ENCODE measurements at places on chromosomes 5 and 9. TPM values are rescaled to one million over a fixed set of nuclear protein-coding genes. Genes with fewer than 3 reads are reported as not detected.

The GRIN3A gene
- not detected for total RNA-seq

GRCh38 chr5:64040490-64040889 is 78.2 kb upstream of the HTR1A start:
- DNase-seq = no peak

DNA sequence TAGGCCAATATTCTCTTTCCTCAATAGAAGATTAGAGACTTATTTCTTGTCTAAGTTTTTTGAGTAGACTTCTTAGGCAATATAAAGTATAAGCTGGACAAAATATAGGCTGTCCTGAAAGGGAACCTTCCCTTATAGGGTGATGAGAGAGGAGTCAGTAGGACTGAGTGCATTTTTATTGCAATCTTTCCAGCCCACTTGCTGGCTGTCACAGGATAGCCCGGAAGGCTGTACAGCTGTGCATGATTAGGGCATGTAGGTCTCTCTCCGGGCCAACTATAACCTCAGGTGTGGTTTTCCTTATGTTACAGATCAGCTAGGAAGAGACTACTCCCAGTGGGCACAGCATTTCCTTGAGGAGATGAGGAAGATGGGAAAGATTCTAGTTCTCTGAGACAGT is 159.8 kb upstream of the MEF2C start:
- DNase-seq = no peak

DNA sequence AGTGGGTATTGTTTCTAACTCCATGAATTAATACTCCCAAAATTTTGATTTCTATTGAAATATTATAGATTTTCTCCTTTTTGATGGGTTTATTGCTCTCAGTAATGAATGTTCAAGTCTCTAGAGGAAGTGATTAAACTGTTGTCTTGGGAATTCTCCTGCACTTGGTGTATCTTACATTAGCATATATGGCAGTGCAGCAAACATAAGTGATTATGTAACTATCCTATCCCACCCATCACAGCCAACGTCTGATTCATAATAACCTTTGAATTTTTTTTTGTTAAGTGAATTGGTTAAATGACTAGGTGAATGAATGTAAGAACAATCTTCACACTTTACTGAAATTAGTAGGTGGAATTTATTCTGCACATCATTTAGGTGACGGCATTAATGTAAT is 483.7 kb downstream of the TAF11L14 start:
- DNase-seq = no peak

GRCh38 chr5:142845954-142846398 is 75.8 kb downstream of the ARHGAP26 start:
- peak; percentile 33 for DNase-seq
